Hypothalamus (tissue), 51 donors: ENCODE measurements at places on chromosomes 6 and 20.

- no peak for DNase-seq
Measured at GRCh38 chr6:36924778-36925374, 29.7 kb upstream of the PI16 start.

DNA sequence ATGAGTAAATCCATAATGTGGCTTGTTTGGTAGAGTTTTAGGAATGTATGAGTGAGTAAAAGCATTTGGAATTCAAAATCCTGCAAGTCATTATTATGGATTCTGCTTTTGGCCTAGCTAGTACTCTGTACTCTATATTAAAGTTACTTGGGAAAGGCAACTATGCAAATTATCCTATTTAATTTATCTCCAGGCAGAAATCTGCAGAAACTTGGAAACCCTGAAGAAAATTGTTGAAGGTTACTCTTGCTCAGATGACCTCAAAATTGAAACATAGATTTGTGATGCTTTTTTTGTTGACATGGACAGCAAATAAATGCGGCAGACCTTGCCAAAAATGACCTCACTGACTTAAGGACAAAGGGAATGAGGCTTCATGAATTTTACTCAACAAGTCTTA is 477.1 kb upstream of the EYS start:
- DNase-seq: no peak

GRCh38 chr6:36947570-36948351 is 6.8 kb upstream of the PI16 start:
- peak; percentile 82 for DNase-seq

DNA sequence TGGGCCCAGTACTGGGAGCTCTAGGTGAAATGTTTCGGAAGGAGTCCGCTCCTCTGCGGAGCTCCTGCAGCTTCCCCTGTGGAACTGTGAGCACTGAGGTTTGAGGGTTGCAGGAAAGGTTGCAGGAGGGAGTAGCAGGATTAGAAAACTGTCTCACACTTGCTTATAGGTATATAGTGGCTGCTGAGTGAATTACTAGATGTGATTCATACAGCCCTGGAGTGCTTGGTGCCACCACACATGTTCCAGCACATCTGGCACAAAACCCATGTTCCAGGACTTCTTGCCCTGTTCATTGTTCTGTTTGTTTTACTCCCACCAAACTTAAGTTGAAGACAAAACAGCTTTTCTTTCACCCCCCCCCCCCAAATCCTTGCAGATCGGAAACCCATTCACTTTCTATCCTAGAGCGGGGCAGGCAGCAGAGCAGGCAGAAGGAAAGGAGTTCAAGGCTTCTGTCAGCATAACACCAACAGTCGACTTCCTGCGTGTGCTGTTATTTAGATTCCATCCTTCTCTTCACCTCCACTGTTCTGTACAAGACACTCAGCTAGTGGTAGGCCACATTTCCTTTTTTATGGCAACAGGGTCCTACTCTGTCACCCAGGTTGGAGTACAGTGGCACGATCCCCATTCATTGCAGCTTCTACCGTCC is 669 bp upstream of the PEX6 start:
- DNase-seq: no peak

DNA sequence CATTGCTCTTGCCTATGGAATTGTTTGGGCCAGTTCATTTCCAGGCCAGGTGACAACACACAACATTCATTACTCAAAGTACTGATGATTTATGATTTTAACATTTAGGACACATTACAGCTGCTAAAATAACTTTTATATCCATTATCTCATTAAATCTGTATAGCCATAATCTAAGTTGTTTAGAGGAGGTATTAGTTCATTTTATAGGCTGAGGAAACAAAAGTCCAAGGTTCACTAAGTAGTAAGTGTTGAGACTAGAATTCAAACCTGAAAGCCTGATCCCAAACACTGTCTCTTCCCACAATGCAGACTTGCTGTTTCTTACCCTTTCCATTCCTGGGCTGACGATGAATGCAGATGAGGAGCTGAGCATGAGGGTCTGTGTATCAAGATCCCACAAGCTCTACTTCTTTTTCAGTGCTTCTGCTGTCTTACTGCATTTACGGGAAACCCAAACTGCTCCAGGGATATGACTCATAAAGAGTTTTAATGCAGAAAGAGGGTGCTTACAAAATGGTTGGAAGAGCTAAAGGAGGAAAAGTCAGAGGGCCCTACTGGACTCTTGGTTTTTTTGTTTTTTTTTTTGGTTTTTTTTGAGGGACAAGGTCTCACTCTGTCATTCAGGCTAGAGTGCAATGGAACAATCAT is 17.9 kb downstream of the TENT5A start:
- DNase-seq: no peak

DNA sequence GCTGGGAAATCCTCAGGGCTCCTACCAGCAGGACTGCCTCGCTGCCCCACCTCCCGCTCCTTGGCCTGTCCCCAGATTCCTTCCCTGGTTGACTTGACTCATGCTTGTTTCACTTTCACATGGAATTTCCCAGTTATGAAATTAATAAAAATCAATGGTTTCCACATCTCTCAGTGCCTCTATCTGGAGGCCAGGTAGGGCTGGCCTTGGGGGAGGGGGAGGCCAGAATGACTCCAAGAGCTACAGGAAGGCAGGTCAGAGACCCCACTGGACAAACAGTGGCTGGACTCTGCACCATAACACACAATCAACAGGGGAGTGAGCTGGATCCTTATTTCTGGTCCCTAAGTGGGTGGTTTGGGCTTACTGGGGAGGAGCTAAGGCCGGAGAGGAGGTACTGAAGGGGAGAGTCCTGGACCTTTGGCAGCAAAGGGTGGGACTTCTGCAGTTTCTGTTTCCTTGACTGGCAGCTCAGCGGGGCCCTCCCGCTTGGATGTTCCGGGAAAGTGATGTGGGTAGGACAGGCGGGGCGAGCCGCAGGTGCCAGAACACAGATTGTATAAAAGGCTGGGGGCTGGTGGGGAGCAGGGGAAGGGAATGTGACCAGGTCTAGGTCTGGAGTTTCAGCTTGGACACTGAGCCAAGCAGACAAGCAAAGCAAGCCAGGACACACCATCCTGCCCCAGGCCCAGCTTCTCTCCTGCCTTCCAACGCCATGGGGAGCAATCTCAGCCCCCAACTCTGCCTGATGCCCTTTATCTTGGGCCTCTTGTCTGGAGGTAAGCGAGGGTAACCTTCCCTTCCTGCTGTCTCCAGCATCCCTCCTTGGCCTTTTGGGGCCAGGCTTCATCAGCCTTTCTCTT is at the start of gene CFB:
TSS of gene CFB (plus strand) at position 589 of the 863 bp plus-strand sequence. CDS start at position 716, 127 bp downstream.
- DNase-seq: no peak

DNA sequence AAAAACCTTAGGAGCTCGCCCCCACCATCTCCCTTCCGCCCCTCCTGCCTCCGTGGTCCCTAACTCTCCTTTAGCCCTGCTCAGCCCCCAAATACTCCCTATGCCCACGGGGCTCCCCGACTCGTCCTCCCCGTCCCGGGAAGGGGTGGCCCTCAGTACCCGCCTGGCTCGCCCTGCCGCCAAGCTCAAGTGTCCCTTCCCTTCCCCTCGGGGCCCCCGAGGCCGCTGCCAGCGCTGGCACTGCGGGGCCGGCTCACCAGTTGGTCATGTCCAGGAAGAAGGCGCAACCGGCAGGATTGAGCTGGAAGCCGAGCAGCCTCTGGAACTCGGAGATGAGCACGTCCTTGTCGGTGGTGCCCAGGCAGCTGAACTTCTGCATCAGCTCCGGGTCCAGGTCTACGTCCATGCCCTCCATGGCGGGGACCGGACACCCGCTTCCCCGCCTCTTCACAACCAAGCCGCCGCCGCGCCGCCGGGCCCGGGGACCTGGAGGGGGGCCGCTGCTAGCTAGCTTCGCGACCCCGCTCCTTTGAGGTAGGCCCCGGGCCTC is 303 bp downstream of the ILRUN start:
- no peak for DNase-seq

GRCh38 chr6:137989664-137990063 is 117.6 kb downstream of the PERP start:
- DNase-seq: no peak

GRCh38 chr6:150865406-150866146 is at the start of gene MTHFD1L:
Gene MTHFD1L, plus strand, starts transcription at chr6:150865702. Its CDS starts 121 bp downstream, at chr6:150865823.
- peak; percentile 53 for DNase-seq

- no peak for DNase-seq
Measured at GRCh38 chr6:140940251-140940925, 1192.3 kb upstream of the GJE1 start.

DNA sequence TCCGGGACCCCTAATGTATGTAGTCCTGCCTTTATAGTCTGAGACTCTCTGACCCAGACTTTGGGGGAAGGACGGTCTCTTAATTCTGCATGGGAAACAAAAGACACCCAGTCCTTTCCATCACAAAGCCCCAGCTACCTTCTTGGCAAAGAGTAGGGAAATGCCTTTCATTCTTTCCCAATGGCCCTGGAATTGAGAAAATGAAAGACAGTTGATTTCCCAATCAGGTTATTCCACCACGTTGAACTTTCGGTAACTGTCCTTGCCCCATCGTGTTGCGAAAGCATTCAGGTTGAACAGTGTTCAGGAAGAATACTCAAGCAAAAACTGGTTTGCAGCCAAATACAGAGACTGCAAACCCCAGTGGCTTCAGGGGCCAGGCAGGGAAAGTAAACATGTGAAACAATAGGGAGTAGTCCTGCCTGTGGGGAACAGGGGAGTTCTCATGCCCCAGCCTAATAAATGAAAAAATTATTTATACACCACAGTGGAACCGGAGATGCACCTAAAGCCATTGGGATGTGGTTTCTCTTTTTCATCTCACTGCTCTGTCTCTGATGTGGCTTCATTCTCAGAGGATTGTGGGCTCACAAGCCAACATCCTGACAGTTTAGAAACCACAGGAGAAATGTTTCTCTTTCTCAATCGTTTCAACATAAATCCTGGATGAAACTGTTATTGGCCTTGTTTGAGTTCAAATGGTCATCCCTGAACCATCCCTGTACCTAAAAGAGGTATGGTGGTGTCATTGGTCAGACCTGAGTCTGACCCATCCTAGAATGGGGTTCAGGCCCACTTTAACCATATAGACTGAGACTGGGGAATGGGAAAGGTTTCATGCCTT is 44.2 kb upstream of the SLC9A8 start:
- no peak for DNase-seq

DNA sequence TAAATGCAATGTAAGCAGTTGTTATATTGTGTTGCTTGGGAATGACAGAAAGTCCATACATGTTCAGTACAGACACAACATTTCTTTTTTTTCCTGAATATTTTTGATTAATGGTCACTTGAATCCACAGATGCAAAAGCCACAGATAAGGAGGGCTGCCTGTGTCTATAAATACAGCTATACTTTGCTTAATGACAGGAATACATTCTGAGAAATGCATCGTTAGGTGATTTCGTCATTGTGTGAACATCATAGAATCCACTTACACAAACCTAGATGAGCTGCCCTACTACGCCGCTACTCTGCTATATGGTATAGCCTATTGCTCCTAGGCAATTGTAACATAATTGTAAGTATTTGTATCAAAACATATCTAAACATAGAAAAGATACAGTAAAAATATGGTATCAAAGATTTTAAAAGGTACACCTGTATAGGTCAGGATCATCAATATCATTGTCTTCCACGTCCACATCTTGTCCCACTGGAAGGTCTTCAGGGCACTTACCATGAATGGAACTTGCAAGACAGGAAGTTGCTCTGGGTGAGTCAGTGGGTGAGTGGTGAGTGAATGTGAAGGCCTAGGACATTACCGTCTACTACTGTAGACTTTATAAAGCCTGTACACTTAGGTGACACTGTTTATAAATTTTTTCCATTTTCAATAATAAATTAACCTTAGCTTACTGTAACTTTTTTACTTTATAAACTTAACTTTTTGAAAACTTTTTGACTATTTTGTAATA is 27.9 kb upstream of the POPDC3 start:
- DNase-seq: no peak

- no peak for DNase-seq
Measured at GRCh38 chr20:58233881-58234528, 5.6 kb upstream of the ANKRD60 start.

- no peak for DNase-seq
Measured at GRCh38 chr6:68013780-68014515, 621.1 kb upstream of the ADGRB3 start.

DNA sequence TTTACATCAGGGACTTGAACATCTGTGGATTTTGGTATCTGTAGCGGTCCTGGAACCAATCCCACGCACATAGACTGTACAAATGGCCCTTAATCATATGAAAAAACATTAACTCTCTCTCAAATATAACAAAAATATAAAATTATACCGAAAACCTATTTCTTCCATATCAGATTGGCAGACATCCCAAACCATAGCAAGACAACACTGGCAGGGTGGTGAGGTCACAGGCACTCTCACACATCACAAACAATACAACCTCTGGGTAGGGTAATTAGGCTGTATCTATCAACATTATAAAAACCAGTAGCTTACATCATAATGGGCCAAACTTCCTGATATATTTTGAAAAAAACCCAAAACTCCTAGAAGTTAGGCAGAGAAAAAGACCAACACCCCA is 40.9 kb downstream of the OVOL2 start:
- DNase-seq: no peak

DNA sequence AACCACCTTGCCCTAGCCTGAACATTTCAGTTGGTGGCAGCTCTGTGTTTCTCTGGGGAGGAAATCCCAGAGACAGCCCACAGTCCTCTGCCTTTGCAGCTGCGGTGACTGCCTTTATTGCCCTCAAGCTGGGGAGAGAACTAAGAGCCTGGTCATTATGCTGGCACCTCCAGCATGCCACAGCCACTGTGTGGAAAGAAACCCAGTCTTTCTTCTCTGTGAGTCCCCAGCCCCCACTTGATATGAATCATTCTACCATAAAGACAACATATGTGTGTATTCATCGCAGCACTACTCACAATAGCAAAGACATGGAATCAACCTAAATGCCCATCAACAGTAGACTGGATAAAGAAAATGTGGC is 82.3 kb upstream of the RNF217 start:
- no peak for DNase-seq

DNA sequence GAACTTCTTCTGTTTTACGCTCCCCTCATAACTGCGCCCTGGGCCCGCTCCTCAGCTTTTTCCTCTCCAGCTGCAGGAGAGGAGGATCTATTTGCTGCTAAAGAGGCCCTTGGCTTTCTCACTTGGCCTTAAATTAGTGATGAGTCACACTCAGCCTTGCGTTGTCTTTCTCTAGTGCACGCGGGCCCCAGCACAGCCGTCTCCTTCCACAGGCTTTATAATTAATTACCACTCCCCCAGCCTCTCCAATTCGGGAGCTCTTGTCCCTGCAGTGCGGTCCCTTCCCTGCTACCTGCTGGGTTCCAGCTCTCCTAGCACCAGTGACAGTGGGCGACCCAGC is 25.2 kb downstream of the PACSIN1 start:
- no peak for DNase-seq

DNA sequence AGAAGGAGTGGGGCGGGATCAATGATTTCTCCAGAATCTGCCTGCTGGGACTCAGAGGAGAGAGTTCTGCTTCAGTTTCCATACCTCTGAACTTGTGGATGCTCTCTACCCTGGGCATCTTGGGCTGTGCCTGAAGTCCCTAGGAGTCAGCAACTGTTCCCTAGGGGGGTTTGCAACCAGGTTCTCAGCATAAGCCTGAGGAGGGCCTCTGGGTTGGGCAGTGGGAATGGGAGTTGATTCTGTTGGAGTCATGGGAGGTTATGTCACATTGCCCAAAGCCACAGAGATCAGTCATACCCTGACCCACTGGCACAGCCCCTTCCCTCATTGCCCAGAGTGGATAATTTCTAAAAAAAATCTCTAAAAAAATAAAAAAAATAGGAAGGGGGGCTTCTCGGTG is 47.4 kb downstream of the MOCS1 start:
- DNase-seq: no peak

GRCh38 chr6:135622081-135622480 is 124.5 kb upstream of the AHI1 start:
- DNase-seq: no peak

- DNase-seq: no peak
Measured at GRCh38 chr6:163417595-163417994, 3.1 kb downstream of the QKI start.

- DNase-seq: no peak
Measured at GRCh38 chr6:140921366-140922226, 1211.1 kb upstream of the GJE1 start.
